ENCODE measurements at places on chromosomes 7 and 10.
A peak's percentile ranks its signal among the peaks of the same experiment; 100 is the strongest.

GRCh38 chr10:99788598-99789256 lies 6.3 kb downstream of the ABCC2 start:
- DNase-seq = no peak

GRCh38 chr7:28874001-28874400 lies 84.1 kb downstream of the TRIL start:
- no peak for DNase-seq

GRCh38 chr7:65390588-65390987 lies 16.9 kb downstream of the ZNF92 start:
- no peak for DNase-seq

GRCh38 chr10:98274562-98274961 lies 6.6 kb upstream of the LOXL4 start:
- DNase-seq = no peak

- DNase-seq = no peak
These were observed 487.0 kb upstream of the SEMA3D start for GRCh38 chr7:85673876-85674275.

- DNase-seq = no peak
These were observed 41.5 kb downstream of the PRF1 start for GRCh38 chr10:70561070-70561469.

DNA sequence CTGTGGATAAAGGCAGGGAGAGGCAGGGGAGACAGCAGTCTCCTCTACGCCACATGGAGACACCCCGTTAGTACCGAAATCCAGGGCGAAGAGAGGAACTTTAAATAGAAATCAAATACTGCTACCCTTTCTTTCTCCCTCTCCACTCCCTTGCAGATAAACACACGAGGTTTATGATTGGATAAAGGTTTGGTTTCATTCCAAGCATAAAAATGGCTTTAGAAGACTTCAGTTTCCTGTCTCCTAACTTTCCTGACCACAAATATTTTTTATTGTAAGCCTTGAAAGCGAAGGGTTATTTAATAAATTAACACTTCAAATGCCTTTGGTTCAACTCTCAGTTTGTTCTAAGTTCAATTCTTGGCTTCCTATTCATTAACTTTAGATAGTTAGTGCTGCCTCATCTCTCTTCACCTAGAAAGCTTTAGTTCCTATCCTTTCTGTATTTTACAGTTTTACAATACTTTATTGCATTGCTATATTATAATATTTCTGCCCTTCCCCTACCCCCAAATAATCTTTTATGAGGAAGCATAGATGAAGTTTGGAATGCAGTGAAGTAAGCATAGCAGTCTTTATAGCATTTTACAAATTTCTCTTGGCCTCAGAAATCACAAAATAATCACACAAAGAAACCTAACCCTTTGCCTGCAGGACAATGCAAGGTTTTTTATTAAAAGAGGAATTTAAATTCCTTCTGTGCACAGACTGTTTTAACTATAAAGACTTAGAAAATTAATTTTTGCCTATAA lies 31.5 kb upstream of the ARID5B start:
- no peak for DNase-seq

DNA sequence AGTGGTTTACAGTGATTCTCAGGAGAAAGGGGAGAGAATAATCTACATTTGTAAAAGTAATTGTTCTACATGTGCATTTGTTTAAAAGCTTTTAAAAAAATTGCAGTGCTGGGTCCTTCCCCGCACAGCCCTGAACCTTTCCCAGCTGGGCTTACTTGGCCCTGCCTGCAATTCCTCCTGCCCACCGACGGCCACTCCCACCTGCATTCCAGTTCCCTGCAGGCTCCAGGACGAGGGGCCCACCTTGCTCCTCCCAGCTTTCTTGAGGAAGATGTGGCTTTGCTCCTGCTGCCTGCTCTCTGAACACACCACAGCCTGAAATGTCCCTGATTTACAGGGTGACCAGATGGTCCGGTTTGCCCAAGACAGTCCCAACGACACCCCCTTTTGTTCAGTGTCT lies 222.7 kb downstream of the PRPF18 start:
- DNase-seq = no peak

DNA sequence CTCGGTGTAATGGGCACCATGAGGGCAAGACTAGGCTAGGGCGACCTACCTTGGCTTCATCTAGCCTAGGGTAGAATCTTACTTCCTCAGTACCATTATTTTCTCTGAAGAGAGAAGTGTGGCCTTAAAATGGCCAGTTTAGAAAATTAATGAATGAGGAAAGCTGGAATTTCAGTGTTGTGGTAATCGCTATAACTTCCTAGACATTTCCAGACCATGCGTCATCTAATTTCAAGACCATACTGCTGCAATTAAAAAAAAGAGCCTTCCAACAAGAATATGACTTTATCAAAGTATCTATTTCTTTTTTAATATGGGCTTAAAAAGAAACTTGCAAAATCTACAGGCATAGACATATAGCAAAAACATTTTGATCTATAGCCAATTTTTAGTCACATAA lies 68.5 kb downstream of the CPVL start:
- no peak for DNase-seq

DNA sequence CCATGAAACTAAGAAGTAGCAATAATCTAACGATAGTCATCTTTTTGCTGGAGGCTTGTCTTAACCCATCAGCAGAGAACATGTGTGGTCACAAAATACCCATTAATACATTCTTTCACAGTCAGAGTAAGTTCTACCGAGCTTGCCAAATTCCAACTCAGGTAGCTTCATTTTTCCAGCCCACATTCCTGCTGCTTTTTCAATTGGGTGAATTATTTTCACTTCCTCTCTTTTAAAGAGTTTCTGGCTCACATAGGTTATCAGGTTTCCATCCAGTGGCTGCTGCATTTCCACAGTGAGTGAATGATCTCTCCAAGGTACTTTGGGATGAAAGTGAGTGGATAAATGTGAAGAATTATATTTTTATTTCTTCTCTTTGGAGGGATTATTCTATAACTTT lies 233.1 kb downstream of the SEMA3E start:
- no peak for DNase-seq

DNA sequence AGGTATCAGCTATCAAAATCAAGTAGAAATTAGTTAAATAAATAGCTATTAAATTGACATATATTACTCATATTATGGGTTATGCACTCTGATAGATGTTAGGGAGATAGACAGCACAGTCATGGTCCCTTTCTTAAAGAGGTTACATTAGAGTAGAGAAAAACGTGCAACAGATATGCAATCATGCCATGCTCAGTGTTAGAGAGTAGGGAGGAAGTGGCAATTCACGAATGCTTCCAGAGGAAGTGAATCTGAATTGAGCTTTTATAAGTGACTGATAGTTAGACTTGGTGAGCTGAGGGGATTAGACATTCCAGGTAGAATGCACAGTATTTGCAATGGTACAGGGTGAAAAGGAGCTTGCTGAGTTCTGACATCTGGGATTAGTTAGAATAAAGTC lies 349.8 kb downstream of the NXPH1 start:
- DNase-seq = no peak

DNA sequence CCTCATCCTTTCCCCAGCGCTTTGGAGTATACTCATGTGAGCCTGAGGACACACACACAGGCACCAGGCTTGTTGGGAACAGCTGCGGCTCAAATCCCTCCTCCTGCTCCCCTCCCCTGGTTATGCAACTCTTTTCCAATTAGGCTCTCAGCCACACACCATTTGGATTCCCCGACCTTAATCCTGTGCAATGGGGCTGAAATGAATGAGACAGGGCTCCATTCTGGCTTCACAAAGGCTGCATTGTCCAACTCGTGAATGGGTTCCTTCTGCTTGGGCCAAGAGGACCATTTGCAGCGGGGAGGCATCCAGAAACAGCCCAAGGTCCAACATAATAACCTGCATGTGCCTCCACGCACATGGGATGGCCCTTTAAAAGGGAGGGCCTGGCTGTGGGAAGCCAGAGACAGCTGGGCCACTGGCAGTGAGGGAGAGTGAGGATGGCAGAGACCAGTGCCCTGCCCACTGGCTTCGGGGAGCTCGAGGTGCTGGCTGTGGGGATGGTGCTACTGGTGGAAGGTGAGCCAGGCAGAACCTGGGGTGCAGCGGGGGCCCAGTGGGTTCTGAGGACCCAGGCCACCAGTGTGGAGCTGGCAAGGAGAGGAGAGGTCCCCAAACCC lies at the start of gene RGR:
Gene RGR, plus strand, starts transcription at position 403 of the 620 bp plus-strand sequence. Its CDS starts 38 bp downstream, at position 441.
- no peak for DNase-seq

GRCh38 chr7:119197877-119198527 lies 973.5 kb downstream of the ANKRD7 start:
- no peak for DNase-seq

DNA sequence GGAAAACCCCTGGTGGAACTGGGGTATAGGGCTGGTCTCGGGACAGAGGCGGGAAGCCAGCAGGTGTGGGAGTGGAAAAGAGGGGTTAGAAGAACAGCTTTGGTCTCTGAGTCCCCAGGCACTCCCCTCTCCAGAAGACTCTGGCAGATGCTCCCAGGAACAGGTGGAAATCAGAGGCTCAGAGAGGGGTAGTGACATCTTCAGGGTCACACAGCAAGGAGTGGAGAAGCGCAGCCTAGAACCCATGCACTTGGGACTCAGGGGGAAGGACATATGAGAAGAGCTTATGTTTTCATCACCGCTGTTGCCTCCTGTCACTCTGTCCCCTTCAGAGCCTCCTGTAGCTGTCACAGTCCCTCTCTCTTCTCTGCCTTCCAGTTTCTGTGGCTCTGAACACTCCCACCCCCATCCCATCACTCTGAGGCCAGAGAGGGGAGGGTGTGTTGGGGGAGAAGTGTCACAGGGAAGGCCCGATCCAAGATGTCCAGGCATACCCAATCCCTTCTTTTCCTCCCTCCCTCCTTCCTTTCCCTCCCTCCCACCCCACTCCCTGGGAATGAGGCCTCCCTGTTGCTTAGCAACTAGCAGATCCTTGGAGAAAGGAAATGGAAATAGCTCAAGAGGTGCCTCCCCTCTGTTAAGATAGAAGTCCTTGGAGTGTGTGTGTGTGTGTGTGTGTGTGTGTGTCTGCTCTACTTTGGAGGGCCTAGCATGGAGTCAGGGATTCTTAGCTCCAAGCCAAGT lies 32.0 kb downstream of the SRRM3 start:
- DNase-seq = no peak

- DNase-seq = no peak
These were observed 5.6 kb downstream of the CDC123 start for GRCh38 chr10:12201543-12201942.

DNA sequence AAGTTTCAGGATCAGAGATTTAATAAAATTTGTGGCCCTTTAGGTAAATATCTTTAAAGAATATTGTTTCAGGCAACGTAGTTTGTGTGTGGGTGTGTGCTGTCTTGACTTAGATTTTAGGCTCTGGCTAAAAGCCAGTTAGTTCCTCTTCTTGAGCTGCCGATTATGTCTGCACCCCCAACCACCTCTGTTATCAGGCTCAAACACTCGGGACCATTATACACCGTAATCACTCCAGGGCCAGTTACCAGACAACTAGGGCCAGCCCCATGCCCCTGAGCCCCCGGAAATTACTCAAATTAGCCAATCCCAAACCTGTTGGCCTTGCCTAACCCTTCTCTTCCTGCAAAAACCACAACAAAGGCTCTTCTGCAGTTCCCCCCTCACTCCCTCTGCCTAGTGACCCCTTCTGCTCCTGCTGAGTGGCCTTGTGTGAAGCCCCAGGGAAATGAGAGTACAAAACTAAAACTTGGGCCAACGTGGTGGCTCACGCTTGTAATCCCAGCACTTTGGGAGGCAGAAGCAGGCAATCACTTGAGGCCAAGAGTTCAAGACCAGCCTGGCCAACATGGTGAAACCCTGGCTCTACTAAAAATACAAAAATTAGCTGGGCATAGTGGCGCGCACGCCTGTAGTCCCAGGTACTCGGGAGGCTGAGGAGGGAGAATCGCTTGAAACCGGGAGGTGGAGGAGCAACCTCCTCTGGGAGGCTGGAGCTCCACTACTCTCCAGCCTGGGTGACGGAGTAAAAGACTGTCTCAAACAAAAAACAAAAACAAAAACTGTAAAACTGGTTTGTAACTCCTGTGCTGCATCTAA lies 9.2 kb upstream of the HNRNPF start:
- DNase-seq = peak; percentile 37

GRCh38 chr7:38756521-38756920 lies 125.3 kb upstream of the AMPH start:
- no peak for DNase-seq

DNA sequence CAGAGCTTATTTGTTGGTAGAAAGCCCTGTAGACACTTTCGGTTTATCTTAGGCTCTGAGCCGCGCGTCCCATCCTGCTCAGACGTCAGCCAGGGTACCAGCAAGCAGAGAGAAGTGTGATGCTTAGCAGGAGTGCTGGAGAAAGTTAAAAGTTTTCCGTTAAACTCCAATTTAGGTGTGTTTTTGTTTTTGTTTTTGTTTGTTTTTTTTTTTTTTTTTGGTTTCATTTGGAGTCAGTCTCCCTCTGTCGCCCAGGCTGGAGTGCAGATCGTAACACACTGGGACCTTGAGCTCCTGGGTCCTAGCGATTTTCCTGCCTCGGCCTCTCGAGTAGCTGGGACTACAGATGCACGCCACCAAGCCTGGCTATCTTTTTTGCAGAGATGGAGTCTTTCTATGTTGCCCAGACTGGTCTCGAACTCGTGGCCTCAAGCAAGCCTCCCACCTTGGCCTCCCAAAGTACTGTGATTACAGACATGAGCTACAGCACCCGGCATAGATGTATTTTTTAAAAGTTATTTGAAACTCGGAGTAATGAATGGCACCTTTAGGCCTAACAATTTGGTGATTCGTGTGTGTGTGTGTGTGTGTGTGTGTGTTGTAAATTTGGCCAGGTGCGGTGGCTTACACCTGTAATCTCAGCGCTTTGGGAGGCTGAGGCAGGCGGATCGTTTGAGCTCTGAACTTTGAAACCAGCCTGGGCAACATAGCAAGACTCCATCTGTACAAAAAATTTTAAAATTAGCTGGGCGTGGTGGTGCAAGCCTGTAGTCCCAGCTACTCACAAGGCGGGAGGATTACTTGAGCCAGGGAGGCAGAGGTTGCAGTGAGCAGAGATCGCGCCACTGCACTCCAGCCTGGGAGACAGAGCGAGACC lies 1.3 kb upstream of the HIP1 start:
- no peak for DNase-seq

- DNase-seq = no peak
These were observed 251.5 kb downstream of the DOCK4 start for GRCh38 chr7:111954474-111955381.
